ENCODE measurements at places on chromosomes 5 and 9.

DNA sequence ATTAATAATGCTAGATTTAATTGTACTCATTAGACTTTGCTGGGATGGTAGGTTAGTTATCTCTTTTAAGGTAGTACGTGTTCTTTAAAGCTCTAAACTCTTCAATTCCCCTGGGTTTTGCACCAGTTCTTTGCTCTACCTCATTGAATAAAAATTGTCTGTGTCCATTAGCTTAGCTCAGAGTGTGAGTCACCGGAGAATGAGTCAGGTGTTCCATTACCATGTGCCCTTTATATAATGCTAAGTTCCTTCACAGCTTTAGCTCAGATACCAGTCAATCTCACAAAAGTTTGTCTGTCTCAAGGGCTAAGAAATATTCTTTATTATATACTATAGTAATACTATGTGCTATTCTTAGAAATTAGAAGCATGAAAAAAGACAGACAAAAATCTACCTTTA, 339.4 kb downstream of the PRELID2 start:
- DNase-seq: no peak

DNA sequence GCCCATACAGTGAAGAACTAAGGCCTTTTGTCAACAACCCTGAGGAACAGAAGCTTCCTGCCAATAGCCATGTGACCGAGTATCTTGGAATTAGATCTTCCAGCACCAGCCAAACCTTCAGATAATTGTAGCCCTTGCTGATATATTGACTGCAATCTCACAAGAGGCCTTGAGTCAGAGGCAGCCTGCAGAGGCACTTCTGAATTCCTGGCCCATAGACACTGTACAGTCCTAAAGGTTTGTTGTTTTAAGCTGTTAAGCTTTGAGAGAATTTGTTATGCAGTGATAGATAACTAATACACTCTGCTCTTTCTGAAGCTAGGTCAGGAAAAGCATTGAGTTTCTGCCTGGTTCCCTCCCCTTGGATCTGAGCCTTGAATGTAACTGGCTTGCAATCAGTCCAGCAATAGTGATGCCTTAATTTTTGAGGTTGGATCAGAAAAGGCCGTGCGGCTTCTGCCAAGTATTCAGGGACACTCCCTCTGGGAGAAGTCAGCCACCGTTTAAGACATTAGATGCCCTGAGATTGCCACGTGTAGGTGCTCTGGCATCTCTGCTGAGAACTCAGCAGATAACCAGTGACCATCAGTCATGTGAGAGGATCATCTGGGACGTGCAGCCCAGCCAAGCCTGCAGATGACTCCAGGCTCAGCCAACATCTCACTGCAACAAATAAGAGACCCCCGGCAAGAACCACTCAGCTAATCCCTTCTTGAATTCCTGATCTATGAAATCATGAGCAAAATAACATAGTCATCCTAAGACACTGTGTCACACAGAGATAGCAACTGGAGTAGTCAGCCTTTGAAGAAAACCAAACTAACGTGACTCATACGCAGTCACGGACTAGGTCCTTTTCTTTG, 126.8 kb upstream of the STC2 start:
- DNase-seq: peak; percentile 67

DNA sequence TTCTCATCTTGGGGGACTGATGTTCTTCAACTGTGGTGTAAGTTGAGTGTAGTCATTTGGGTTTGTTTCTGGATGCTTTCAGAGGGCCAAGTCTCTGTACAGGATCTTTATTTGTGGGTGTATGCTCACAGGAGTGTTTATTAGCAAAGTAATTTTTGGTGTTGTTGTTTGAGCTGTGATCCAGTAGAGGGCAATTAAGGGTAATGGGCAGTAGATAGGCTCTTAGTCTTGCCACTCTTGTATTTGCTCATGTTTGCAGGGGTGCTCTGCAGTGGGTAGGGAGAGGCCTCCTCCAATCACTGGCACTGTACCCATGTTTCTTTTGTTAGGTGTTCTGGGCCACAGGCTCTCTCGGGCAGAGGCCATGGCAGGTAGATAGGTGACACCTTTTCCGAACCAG, 45.9 kb upstream of the ITGA2 start:
- no peak for DNase-seq

- no peak for DNase-seq
Measured at GRCh38 chr9:135282808-135283207, 195.3 kb downstream of the OLFM1 start.

- DNase-seq: no peak
Measured at GRCh38 chr5:146529984-146530383, 14.0 kb upstream of the GPR151 start.

DNA sequence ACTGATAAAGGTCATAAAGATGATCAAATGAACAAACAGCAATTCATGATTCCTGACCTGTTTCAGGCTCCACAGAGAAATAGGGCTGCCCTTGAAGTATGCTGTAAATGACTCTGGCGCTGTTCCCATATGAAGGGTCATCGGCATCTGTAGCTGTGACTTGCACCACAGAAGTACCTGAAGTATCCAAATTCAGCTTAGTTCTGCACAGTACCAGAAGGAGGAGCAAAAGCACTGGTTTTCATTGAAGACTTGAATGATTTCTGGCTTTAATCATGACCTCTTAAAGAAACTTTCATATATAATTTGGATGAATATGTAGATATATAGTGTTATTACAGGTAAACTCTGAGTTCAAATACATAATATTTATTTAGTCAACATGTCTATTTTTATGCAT, 109.1 kb downstream of the CDH10 start:
- DNase-seq: no peak

DNA sequence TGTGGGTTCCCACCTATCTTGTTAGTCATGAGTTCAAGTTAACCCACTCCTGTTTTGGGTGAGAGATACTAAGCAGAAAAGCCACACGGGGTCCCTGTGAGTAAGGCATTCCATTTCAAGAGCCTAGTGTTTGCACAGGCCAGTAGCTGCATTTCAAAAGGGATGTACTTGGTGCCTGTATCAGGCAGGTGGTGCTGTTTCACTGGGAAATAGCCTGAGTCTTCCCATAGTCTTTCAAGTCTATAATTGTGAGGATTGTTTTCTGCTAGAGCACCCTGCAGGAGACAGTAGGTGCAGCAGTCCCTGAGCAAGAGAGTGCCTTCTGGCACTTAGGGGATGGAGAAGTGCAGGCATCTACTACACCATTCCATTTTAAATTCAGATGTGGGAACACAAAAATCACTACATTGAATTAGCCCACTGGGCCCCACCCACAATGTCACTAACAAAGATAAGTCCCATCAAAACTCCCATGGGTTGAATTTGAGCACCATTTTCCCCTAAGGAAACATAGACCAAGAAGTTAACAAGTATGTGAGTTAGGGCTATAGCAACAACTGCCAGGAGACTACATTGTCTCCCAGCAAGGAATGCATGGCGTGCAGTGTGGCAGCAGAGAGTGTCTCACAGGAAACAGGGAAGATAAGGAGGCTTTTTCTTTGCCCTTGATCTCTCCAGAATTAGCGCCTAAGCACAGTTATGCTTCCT, 263.2 kb downstream of the COX7C start:
- DNase-seq: peak; percentile 60

DNA sequence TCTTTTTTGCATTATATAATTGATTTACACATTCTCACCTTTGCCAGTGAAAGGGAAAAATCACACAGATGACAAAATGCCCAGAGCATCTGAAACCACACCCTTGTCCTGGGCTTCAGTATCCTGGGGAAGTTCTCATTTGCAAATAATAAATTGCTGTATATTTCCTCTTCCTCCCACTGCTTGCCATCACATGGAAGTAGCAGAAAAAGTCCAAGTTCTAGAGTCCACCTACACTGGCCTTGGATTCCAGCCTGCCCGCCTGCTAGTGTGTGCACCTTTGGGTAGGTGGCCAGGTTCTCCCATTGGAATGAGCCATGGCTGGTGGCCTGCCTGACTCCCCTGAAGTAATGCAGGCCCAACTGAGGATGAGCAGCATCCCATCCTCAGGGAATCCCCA, 149.4 kb downstream of the GADD45G start:
- DNase-seq: no peak

DNA sequence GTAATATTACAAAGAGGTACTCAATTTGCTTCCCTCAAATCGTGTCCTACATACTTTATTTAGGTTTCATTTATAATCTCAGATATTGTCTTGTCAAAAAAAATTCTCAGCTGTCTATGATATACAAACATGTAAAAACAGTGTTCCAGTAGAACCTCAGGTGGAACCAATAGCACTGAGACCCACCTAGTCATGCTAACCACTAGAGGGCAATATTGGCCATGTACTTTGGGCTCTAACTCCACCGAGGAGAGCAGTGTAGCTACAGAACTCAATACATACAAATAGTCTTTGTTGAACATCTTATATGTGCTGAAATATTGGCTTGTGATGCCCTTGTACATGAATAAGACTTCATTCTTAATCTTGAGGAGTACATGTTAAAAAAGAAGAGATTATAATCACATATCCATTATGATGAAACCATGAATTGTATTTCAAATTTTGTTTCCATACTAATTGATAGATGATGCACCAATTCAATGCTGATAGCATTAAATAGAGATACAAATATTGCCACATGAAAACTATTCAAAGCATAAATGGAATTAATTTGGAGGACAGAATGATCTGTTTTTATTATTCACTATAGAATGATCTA, 71.2 kb upstream of the CNTLN start:
- no peak for DNase-seq

- DNase-seq: no peak
Measured at GRCh38 chr5:166188501-166189325, 2102.7 kb upstream of the WWC1 start.

DNA sequence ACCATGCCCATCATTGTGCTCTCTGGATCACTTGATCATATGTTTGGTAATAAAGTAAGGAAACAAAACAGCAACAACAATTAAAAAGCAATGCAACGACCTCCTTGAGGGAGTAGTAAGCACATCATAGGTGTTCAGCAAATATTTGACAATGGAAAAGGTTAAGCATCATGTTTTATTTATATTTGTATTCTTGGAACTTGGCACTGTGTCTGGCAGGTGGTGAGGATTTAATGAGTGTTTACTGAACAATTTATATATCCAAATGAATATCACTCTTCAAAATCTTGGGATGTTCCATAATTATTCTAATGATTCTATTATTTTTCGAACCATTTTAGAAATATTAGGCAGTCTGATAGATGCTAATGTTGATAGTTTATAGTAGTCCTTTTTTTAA, 6.2 kb downstream of the PIP5K1B start:
- no peak for DNase-seq

DNA sequence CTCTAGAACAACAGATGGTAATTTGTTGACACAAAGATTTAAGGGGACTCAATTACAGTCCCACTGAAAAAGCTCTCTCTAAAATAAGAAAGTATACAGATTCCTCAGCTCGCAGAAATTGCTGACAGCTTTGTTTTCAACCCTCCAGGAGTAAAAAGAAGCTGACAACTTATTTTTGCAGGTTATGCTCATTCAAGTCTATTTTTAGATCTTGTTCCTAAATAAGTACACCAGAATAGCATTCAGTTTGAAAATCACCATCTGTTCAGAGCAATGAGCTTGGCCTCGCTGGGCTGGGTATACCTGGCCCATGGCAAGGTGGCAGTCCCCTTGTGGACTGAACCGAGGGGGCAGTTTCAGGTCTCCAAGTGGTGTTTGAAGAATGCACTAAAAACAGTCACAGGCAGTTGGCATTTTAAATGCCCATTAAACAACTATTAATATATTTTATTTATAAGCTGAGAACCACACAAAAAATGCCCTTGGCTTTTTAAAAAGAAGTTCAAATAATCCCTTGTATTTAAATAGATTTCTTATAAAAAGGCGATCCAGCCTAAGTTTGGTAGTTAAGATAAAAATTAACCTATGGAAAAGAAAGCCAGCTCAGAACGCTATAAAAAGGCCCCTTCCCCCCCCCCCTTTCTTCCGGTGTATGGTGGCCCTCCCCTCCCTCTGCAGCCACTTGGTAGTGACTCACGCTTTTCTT, 169.2 kb downstream of the AUH start:
- no peak for DNase-seq

DNA sequence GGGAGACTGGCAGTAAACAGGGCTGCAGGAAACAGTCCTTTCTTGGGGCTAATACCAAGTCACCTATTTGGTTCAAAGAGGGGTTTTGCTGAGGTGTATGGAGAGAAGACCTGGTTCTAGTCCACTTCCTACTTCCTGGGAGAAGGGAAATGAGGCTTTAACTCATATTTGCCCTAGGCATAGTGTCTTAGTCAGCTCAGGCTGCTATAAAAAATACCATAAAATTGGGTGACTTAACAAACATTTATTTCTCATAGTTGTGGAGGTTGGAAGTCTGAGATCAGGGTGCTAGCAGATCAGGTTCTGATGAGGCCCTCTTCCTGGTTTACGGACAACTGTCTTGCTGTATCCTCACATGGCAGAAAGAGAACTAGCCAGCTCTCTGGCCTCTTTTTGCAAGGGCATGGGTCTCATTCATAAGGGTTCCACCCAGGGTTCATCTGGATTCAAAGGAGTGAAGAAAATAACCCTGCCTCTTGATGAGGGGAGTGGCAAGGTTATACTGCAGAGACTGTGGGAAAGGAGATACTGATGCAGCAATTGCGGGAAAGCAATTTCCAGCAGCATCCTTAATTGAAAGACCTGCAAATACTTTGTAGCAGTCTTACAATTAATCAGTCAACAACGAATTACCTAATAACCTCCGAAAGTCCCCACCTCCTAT, 40.5 kb downstream of the ANKDD1B start:
- DNase-seq: no peak

DNA sequence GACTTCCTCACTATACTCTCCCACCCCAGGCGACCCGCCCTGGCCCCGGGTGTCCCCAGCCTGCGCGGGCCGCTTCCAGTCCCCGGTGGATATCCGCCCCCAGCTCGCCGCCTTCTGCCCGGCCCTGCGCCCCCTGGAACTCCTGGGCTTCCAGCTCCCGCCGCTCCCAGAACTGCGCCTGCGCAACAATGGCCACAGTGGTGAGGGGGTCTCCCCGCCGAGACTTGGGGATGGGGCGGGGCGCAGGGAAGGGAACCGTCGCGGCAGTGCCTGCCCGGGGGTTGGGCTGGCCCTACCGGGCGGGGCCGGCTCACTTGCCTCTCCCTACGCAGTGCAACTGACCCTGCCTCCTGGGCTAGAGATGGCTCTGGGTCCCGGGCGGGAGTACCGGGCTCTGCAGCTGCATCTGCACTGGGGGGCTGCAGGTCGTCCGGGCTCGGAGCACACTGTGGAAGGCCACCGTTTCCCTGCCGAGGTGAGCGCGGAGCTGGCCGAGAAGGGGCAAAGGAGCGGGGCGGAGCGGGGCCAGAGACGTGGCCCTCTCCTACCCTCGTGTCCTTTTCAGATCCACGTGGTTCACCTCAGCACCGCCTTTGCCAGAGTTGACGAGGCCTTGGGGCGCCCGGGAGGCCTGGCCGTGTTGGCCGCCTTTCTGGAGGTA, 2.1 kb downstream of the CA9 start:
- peak; percentile 85 for DNase-seq

DNA sequence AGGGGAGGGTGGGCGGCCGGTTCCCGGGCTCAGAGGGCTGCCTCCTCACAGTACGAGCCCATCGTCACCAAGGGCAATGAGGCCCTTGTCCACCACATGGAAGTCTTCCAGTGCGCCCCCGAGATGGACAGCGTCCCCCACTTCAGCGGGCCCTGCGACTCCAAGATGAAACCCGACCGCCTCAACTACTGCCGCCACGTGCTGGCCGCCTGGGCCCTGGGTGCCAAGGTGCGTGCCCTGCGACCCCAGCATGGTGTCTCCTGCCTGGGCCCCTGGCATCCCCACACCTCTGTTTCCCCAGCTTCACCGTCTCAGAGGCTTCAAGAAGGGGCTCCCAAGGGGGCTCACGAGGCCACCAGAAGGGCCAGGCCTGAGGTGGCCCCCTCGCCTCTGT, 7.2 kb downstream of the DBH start:
- DNase-seq: no peak

- peak; percentile 69 for DNase-seq
Measured at GRCh38 chr5:132228241-132229035, 785 bp upstream of the P4HA2 start.

Measured in right hindlimb (tissue), 1 donor.